ENCODE measurements at places on chromosomes 5 and 9.

- DNase-seq, result no peak
These were observed 47.8 kb downstream of the KDM4C start for GRCh38 chr9:6805532-6805931.

DNA sequence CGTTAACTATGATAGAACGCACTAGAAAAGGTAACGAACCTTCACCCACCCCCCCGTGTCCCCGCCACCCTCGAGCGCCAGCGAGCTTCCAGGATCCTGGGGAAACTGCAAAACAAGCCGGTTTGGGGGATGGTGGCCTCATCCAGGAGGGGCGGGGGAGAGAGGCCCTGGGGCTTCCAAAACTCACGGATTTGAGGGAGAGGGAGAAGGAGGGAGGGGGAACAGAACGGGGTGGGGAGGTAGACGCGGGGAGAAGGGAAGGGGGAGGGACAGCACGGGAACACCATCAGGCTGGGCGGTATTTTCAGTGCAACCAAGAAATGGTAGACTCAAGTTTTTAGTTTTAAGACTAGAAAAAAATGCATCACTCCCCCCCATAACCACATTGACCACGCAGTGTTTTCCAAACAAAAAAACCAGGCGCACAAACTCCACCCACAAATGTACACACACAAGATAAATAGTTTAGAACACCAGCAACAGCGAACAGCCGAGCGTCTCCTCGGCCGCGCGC lies 1.4 kb downstream of the NRARP start:
- no peak for DNase-seq

DNA sequence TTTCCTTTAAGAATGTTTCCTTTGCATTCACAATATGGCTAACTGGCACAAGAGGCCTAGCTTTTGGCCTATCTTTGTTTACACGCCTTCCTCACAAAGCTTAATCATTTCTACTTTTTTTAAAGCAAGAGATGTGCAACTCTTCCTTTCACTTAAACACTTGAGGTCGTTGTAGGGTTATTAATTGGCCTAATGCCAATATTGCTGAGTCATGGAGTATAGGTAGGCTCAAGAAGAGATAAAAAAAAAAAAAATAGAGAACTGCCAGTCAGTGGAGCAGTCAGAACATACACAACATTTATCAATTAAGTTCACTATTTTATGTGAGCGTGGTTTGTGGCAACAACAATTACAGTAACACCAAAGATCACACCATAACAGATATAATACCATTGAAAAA lies 5.9 kb downstream of the FKBP15 start:
- peak; percentile 56 for DNase-seq

DNA sequence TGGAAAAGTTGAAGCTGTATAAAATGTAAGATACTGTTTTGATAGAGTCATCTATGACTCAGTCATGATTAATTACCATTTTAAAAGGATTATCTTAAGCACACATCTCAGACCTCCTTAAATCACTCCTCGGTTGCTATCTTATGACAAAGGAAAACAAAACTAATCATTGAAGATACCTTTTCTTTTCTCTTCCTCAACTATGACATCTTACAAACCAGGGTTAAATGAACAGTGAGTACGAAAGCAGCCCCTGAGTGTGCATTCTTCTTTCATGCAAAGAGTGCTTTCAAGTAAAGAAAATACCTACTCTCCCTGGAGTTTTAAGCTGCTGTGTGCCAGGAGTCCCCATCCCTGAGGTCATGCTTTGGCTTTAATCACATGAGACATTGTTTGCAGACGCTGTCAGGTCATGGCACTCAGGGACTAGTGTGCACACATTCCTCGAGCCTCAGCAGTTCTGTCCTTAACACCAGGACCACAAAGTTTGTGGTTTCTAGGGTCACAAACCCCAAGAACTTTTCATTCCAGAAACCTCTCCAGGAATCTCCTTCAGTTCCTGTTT lies 86.7 kb upstream of the ICE1 start:
- DNase-seq, result peak; percentile 55
